Femur (tissue), 1 donor: ENCODE measurements at places on chromosomes 6 and 20.

GRCh38 chr6:53894091-53894490 is 99.3 kb downstream of the LRRC1 start:
- peak; percentile 73 for DNase-seq

DNA sequence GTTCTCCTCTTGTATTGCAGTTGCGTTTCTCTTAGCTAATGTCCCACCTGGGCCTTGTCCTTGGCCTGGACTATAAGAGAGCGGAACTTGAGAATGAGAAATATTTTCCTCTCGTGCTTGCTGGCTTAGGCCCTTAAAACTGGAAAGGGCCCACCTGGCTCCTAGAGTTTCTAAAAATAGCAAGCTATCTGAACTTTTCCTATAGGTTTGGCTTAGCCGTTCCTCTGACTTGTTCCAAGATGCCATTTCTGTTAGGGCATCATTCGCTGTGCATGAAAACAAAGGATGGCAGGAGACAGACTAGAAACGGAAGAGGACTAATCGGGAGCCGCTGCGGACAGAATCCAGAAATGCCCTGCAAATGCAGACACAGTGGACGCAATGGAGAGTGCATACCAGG is 4.5 kb downstream of the RIPOR3 start:
- peak; percentile 85 for DNase-seq

GRCh38 chr6:27168586-27169443 is 78.7 kb upstream of the PRSS16 start:
- no peak for DNase-seq

DNA sequence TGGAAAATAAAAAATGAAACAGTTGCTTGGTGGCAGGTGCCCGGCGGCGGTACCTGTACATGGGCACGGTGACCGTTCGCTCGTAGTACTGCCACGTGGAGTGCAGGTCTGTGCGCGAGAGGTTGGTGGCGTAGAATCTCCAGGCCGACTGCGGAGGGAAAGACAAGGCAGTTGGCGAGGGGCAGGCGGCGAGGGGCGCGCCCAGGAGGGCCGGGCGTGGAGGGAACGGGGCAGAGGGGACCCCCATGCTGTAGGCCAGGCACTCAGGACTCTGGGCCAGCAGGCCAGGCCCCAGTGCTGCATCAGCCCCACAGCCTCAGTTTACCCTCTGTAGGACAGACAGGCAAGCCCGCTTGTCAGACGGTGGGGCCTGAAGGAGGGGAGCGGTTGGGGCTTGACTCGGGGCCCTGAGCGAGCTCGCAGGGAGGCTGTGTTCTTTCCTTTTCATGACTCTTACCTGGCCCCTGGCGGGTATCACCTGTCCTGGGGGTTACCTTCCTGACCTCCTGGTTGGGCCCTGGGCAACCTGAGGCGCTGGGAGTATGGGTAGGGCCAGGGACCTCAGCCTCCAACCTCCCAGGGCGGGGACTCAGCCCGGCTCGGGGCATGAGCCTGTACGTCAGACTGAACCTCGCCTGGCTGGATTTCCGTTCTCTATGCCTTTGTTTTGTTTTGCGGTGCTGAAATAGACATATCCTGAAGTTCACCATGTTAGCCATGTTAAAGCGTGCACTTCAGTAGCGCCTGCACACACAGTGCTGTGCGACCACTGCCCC is 38.5 kb downstream of the KCNQ2 start:
- no peak for DNase-seq

DNA sequence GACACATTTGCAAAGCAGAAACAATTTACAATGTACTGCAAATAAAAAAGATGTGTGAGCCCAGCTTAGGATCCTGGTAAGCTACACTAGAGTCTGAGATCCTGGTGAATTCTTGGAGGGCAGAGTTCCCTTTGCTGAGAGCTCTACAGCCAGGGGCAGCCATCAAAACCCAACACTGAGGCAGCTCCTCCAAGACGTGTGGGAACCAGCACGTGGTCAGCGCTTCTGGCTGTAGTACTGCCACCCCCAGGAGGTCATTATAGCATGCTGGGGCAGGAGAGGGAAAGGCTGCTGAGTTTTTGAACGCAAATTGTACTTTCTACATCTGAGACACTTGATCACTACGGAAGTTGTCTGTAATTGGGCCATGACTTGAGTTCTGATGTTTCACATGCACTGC is 131.5 kb downstream of the INSM1 start:
- DNase-seq: no peak

DNA sequence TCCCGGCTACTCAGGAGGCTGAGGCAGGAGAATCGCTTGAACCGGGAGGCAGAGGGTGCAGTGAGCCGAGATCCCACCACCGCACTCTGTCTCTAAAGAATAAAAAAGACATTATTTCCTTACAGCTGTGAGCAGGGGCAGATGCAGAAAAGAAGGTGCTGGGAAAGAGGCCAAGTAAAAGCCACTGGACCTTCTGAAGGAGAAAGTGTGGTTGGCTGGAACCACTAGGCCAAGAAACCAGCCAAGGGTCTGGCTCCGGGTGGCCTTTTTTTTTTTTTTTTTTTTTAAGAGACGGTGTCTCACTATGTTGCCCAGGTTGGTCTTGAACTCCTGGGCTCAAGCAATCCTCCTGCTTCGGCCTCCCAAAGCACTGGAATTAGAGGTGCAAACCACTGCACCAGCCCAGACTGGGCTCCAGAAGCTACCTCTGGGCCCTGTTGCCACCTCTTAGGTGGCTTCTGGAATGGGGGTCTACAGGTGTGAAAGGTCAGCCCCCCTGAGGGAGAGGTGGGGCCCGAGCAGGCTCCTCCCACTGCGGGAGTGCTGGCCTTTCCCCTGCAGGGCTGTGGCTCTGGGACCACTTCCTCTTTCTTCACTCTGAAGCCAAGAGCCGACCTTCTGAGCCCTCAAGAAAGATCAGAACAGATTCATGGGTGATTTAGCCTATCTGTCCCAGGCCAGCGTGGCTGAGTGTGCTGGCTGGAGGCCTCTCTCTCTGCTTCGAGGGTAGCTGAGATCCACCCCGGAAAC is at the start of gene FGD2:
Gene FGD2 (plus strand): TSS at position 595 of the 750 bp plus-strand sequence. CDS start 163 bp downstream, outside the sequence.
- DNase-seq: no peak

GRCh38 chr6:42569102-42570028 is 5.5 kb downstream of the UBR2 start:
- no peak for DNase-seq
